ENCODE measurements at places on chromosomes 1 and 21. TPM values are rescaled to one million over a fixed set of nuclear protein-coding genes. Genes with fewer than 3 reads are reported as not detected.

Gene DFFB
- total RNA-seq: 9.7 TPM

Gene SRM
- total RNA-seq: 240 TPM

Gene EPHA8
- not detected for total RNA-seq

Gene CFAP74
- total RNA-seq: 0.38 TPM

Gene TFF2
- not detected for total RNA-seq

Gene RABGGTB
- total RNA-seq: 173 TPM

Gene NR1I3
- not detected for total RNA-seq

Gene KRTAP19-3
- not detected for total RNA-seq

Gene OR2G6
- total RNA-seq: not detected

Gene ETV3L
- not detected for total RNA-seq

Gene DDI2
- total RNA-seq: 33.7 TPM

Gene C1orf87
- not detected for total RNA-seq

Gene FABP3
- total RNA-seq: 0.65 TPM

Gene EXTL1
- total RNA-seq: not detected

Gene TLCD4
- total RNA-seq: 0.32 TPM

Gene FAM72D
- total RNA-seq: 23.2 TPM

Gene REN
- total RNA-seq: not detected
